Activated T-helper 1 cell treated with anti-CD3 and anti-CD28 coated beads, Interleukin-2, amount 50 U/mL, for 16 hours (primary cell): ENCODE measurements at places on chromosomes 3 and 15.

- no peak for DNase-seq
Observed at GRCh38 chr3:80391573-80391972, 623.8 kb upstream of the ROBO1 start.

GRCh38 chr3:191523148-191523547 lies 62.2 kb downstream of the PYDC2 start:
- DNase-seq = no peak

DNA sequence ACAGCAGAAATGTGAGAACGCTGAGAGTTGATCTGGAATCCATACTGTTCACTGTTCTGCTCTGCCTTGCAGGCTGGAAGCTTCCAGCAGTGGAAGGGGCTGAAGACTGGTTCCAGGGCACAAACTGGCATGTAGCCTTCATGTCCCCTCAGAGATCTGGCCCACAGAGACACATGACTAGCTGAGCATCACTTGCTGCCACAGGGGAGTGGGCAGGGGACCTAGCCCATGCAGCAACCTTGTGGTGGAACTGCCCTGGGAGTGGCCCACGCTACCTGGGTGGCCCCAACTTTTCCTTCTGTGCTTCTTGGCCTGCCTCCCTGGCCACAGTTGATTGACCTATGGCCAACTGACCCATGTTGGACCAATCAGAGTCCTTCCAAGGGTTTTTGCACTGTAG lies 98.1 kb downstream of the TPRA1 start:
- no peak for DNase-seq

DNA sequence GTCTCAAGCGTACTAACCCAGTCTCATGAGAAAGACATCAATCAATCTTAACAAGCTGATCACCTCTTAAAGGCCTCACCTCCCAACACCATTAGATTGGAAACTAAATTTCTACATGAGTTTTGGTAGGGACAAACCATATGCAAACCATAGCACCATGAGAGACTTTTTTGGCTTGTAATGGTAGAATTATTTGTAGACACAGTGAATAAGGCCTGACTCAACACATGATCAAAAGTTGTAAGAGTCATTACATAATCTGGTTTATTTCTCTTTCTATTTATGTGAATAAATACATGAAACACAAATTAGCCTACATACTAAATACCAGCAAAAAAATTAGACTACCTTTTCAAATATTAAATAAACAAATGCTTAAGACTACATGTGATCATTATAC lies 183.3 kb upstream of the EPHA6 start:
- no peak for DNase-seq

DNA sequence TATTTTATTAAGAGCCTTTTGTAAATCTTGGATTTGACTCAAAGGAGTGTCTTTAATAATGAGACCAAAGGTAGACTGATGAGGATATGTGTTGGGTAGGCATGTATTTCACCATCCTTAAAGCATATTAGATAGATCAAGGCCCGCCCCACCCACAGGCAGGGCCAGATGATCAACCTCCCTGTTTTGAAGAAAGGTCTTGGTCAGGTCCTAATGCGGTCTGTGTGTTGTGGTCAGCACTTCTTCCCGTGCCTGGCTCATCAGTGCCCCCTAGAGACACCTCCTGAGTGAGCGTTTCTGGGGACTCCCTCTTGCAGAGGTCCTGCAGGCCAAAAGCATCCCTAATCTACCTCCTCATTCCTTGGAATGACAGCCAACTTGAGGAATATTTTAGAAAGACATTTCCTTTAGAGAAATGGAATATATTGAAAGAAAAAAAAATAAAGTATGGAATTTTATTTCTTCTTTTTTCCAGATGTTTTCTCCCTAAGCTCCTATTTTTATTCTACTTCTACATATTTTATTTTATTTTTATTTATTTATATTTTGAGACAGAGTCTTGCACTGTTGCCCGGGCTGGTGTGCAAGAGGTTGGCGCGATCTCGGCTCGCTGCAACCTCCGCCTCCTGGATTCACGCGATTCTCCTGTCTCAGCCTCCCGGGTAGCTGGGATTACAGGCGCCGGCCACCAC lies 6.0 kb downstream of the TM4SF4 start:
- DNase-seq = no peak

DNA sequence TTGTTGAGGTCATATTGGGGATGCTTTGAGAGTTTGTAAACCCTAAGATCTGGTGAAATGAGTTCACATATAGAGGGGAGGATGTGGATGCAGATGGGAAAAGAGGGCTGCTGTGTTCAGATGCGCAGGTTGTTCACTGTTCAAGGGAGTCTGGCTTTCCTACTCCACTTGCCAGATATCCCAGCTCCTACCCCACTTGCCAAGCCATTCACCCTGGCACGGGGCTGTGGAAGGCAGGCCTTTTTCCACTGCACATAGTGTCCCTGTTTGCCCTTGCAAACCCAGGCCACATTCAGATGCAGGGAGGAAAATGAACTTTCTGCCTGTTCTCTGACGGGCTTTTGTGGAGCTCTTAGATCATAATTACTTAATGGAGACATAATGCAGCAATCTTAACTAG lies 29.0 kb downstream of the CRABP1 start:
- DNase-seq = no peak

GRCh38 chr15:85759376-85759775 lies 35.3 kb downstream of the KLHL25 start:
- no peak for DNase-seq

- no peak for DNase-seq
Observed at GRCh38 chr3:8777201-8777977, 8.0 kb upstream of the OXTR start.

- DNase-seq = no peak
Observed at GRCh38 chr3:192212979-192213378, 514.4 kb downstream of the FGF12 start.

- no peak for DNase-seq
Observed at GRCh38 chr3:184409331-184409926, 29.6 kb downstream of the CHRD start.

- no peak for DNase-seq
Observed at GRCh38 chr15:36499412-36500389, 79.7 kb upstream of the CDIN1 start.

DNA sequence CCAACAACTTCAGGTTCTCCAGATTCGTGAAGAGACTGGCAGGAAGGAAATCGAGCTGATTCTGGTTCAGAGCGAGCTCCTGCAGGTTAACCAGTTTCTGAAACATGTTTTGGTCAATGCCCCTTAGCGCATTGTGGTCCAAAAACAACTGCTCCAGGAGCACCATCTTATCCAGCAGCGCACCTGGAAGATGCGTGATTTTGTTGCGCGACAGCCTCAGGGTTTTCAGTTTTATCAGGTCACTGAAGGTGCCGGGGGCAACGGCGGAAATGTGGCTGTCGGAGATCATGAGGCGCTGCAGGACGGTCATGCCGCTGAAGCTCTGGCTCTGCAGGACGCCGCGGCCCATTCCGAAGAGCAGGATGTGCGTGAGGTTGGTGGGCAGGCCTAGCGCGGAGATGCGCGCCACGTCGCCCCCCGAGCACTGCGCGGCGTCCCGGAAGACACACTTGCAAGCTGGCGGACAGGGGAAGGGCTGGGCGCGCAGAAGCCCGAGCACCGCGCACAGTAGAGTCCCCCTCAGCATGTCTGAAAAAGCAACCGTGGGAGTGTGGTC lies 1.2 kb downstream of the GP5 start:
- no peak for DNase-seq
